Tibial nerve (tissue), 4 donors: ENCODE measurements at places on chromosomes 5 and 9. TPM values are rescaled to one million over a fixed set of nuclear protein-coding genes. Genes with fewer than 3 reads are reported as not detected.

ABLIM3 gene
- 50.3 TPM for total RNA-seq

NUP155 gene
- 20.4 TPM for total RNA-seq

GRCh38 chr5:133785182-133785581 is 172.8 kb upstream of the FSTL4 start:
- no peak for DNase-seq

DNA sequence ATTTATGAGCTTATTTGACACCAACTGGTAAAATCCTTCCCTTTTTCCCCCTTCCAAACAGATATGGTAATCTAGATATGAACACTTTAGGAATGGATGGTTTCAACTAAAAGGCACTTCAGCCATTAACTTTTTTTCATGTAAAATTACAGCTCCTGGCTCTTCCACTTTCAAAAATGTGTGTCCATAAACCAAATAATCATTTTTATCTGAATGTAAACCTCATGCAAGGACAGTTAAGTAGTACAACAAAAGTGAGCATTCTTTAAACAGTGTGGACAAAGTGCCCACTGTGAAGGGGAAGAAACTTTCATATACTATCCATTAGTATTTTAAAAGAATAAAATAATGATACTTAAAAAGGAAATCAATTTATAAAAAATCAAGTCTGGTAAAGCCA is 17.2 kb downstream of the RAB14 start:
- DNase-seq, result no peak

GRCh38 chr5:125409234-125409860 is 662.9 kb upstream of the ZNF608 start:
- no peak for DNase-seq
